ENCODE measurements at places on chromosomes 12 and 14.

GRCh38 chr12:121797937-121798786 lies 4.7 kb upstream of the RHOF start:
- no peak for DNase-seq

DNA sequence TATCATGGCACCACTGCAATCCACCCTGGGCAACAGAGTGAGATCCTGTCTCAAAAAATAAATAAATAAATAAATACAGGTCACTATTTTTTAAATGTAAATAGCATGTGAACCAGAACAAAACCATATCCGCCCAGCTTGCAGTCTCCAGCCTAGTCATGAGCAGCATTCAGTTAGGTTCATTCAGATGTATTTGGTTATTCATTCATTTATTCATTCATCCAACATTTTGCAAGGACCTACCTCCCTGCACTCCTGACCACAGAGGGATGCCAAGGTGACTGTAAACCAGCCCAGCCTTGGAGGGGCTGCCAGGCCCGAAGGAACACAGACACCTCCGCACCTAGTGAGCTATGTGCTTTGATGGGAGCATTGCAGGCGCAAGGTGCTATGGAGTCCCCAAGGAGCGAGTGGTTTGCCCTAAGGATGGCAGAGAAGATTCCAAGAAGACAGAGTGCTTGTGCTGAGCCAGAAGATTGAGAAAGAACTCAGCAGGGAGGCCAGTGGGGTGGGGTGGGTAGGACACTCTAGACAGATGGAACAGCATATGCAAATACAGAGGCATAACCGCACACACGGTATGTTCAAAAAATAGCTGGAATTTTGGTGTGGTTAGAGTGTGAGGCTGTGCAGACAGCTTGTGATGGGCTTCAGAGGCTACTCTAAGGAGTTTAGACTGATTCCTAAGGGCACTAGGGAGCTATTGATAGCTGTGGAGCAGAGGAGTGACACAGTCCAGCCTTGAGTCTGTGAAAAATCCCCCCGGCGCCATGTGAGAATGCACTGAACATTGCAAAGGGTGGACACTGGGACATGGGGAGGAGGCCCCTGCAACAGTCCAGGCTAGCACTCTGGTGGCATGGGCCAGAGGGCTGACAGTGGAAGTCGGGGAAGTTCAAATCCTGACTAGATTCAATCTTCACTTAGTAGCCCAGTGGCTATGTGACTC lies 11.7 kb downstream of the DTX1 start:
- no peak for DNase-seq

- DNase-seq = no peak
Observed at GRCh38 chr14:54259821-54260220, 137.0 kb upstream of the CDKN3 start.

DNA sequence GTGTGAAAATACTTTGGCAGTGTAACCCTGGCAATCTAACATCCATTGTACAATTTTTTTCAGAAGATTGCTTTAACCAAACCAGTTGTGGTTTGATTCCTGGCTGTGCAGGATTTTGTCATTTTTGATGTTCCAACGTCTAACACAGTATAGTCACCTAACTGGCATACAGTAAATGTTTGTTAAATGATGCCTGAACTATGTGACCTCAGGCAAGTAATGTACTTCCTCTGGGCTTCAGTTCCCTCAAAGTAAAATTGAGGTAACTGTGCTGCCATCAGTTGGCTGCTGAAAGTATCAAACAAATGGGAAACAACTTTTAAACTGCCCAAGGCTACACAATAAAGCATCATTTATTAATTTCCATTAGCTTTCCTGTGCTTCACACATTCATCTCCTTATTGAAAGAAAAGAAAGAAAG lies 4.3 kb downstream of the TM7SF3 start:
- peak; percentile 17 for DNase-seq

- DNase-seq = no peak
Observed at GRCh38 chr12:3244219-3244750, 167.1 kb downstream of the TSPAN9 start.

DNA sequence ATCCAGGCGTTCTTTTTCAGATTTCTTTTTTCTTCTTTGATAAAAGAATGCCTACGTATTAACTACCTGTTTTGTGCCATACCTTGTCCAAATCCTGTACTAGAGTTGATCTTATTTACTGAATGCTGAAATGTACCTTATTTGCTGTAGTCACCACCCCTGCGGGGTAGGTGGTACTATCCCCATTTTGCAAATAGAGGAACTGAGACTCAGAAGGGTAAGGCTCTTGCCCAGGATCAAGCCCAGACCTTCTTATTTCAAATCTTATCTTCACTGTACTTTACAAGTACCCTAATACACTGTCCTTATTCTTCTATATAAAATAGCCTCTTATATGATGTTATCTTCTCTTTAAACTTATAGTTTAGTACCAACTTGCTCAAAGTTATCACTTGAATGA lies 206.5 kb downstream of the SLC41A2 start:
- no peak for DNase-seq

GRCh38 chr12:124727922-124728321 lies 135.7 kb downstream of the SCARB1 start:
- DNase-seq = no peak

DNA sequence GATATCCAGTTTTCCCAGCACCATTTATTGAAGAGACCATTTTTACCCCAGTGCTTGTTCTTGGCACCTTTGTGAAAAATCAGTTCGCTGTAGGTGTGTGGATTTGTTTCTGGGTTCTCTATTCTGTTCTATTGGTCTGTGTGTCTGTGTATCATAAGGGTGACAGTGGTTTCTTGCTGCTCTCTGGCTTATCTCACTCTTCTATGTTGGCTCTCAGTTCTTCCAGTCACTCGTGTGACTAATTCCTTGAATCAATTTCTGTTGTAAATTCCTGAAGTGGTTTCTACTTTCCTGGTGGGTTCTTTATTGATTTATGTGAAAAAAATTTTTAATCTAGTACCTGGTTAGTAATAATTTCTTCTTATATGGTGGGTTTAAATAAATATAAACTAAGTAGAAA lies 58.3 kb downstream of the OTOGL start:
- no peak for DNase-seq

- no peak for DNase-seq
Observed at GRCh38 chr12:117273091-117273490, 82.8 kb upstream of the FBXO21 start.

DNA sequence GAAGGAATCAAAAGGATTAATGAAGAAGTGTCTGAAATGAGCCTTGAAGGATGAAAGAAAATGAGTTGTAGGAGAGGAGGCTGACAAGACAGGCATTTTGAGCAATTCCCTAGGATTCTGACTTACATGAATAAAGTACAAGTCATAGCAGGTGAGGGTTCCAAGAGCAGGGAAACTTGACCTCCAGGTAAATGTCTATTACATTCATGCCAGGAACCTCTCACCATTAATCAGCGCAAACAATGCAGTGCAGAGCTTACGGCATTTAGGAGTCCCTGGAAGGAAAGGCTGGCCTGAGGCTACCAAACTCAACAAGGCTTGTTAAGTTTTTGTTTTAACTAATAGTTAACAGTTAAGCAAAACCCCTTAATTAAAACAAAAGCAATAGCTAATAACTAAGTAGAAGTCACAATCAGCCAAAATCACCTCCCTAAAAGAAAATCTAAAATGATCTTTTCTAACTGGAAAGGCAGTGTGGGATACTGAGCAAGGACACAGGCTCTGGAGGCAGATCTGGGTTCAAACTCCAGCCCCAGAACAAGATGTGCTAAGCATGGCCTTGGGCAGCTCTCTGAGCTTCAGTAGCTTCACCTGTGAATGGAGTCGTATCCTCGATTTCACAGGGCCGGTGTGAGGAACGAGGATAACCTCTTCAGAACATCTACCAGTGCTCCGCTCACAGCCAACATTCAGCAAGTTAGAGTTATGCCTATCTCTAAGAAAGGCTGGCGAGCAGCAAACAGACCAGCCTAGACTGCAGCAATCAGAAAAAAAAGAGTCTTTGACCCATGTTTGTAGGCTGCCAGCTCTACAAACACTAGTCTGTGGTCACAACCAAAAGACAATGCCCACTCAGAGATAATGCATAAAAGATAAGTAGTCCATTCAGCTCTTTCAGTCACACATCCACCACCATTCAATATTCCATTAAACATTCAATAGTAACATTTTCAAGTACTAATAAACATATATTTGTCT lies 16.9 kb downstream of the PPTC7 start:
- no peak for DNase-seq

DNA sequence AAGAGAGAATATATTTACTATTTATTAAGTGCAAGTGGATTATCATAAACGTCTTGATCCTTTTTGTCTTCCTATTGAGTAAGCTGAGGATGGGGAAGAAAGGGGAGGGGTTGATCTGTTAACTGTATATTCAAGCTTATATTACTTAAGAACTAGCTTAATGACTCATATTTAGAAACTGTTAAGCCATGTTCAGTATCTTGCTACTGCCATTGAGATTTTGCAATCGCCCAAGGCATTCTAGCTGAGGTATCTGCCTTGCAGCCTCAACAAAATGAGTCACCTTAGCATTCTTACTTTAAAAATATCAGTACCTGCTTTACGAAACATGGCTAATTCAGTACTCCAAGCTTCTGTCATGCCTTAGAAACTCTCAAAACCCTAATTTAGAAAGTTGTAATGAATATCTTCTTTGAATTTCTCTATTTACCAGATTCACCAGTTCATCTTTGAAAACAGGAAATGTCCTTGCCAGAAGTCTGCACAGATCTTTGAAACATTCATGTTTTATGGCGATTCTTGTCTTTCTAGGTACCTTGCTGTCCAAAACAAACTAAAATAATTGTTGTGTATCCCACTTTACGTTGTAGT lies 76.1 kb downstream of the ALG10B start:
- DNase-seq = no peak

GRCh38 chr12:85626784-85627171 lies 209.4 kb downstream of the RASSF9 start:
- DNase-seq = no peak

DNA sequence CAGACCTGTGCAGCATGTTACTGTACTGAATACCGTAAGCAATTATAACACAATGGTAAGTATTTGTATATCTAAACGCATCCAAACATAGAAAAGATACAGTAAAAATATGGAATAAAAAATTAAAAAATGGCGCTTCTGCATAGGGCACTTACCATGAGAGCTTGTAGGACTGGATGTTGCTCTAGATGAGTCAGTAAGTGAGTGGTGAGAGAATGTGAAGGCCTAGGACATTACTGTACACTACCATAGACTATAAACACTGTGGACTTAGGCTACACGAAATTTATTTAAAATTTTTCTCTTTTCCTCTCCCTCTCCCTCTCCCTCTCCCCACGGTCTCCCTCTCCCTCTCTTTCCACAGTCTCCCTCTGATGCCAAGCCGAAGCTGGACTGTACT lies 194.5 kb upstream of the CDKN3 start:
- no peak for DNase-seq

- DNase-seq = no peak
Observed at GRCh38 chr14:69675877-69676416, 64.6 kb downstream of the SUSD6 start.

GRCh38 chr12:63093711-63094110 lies 57.3 kb downstream of the AVPR1A start:
- no peak for DNase-seq

GRCh38 chr12:130929363-130929762 lies 24.3 kb upstream of the ADGRD1 start:
- DNase-seq = no peak

DNA sequence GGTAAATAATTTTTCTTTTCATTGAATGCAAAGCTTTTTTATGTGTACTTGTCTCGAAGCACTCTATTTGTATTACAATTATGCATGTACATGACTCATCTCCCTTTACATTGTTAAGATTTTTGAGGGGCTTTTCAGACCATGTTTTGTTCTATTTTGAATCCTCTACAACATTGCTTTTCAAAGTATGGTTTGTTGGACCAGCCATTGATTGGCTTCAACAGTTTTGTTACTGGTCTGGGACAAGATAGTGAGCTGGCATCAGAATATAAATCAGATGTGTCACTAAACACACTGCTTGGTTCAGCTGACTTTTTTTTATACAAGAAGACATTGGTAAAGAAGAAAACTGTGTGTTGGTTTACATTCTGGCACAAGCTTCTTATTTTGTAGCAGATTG lies 122.3 kb downstream of the MON2 start:
- no peak for DNase-seq

DNA sequence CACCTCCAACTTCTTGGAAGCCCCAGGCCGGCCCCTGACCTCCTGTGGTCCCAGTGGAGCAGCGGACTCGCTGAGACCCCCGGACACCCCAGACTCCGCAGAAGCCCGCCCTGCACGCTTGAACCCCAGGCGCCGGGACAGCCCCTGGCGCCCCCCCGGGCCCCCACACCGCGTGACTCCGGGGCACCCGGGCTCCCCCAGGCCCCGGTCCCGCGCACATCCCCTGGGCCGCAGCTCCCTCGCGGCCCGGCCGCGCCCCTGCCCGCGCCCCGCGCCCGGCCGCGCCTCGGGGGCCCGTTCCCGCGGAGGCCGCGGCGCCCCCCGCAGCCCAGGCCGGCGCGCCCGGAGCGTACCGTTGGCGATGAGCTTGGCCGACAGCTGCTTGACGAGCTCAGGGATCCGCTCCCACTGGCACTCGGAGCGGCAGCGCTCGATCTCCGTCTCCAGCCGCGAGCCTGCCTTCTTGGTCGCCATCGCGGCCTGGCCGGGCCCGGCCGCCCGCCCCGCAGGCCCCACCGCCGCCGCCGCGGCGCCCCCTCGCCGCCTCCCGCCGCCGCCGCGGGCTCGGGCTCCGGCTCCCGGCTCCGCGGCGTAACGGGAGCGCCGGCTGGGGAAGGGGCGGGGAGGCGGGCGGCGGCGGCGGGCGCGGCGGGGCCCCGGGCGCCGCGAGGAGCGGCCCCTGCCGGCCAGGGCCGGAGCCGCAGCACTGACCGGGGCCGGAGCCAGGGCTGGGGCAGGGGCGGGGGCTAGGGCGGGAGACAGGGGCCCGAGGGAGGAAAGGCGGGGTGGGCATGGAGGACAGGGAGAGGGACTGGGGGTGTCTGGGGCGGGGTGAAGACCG lies at the start of gene TTC7B:
Gene TTC7B (minus strand): TSS at position 609 of the 841 bp plus-strand sequence. CDS start 135 bp downstream, at position 474.
- no peak for DNase-seq

DNA sequence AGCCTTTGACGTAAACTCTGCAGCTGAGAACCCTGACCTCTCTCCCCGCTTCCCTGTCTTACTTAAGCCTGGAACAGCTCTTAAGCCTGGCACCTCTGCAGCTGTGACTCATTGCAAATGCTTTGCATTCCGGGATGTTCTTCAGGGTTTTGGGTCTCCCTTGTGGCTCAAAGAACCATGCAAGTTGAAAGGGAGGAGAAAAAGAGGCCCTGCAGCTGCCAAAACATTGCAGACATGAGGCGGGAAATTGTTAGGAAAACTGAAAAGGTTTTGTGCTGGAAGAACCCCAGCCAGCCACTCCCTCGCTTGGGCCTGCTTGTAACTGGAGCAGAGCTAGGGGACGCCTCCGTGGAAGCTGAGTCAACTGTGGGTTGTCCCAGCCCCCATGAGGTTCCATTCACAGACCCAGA lies 60.2 kb upstream of the FERMT2 start:
- no peak for DNase-seq

DNA sequence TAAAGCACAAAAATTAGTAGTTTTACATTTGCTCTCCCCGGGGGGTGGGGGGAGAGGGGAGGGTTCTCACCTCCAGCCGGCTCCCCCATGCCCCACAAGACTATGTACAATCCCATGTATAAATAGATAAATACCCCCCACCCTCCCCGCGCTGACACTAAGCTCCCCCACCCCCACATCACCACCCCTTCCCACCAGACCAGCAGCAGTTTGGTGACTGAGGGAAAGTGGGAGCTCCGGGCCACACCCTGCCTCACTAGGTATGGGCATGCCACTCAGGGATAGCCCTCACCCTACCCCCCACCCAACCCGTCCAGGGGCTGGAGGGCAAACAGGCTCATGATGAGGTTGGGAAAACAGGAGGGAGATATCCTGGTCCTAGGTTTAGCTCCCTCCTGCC lies 1.9 kb upstream of the PRKAG1 start:
- DNase-seq = no peak

Data from bone marrow (tissue), 2 donors.